ENCODE measurements at places on chromosomes 16 and 17.

- DNase-seq, result no peak
These were observed 1.6 kb upstream of the DHRS11 start for GRCh38 chr17:36590082-36590481.

GRCh38 chr16:12171206-12171605, 194.7 kb downstream of the SNX29 start:
- no peak for DNase-seq

- no peak for DNase-seq
These were observed 14.1 kb upstream of the NLRP1 start for GRCh38 chr17:5598457-5598856.

DNA sequence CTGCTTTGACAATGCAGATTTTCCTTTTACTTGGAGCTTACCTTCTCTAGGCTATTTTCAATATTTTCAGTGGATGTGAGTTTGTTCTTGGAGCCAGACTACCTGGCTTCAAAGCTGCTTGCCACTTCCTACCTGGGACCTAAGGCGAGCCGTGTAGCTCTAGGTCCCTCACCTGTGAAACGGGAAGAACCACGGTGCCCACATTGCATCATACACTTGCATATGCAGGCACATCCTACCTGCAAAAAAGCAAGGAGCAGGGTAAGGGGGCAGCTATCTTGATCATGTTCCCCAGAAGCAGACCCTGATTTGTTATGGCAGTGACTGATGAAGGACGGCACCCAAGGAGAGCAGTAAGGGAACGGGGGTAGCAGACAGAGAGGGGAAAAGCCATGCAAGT, 27.0 kb upstream of the MPRIP start:
- no peak for DNase-seq

GRCh38 chr17:17044846-17045561, 2.7 kb downstream of the MPRIP start:
- DNase-seq, result no peak

DNA sequence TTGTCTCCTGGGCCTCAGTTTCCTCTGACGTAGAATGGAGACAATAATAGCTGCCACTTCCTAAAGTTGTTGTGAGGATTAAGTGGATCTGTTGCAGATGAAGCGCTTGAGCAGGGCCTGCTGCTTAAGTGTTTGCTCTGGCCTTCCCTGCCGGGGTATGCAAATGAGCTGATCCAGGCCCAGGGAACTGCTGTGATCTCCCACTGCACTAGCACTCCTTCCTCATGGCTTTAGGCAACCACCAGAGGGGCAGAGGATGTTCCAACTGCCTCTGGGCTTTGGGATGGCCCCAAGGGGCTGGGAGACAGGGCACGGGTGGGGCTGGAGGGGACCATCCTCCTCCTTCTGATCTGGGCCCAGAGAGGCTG, 6.2 kb downstream of the SBK1 start:
- DNase-seq, result no peak

DNA sequence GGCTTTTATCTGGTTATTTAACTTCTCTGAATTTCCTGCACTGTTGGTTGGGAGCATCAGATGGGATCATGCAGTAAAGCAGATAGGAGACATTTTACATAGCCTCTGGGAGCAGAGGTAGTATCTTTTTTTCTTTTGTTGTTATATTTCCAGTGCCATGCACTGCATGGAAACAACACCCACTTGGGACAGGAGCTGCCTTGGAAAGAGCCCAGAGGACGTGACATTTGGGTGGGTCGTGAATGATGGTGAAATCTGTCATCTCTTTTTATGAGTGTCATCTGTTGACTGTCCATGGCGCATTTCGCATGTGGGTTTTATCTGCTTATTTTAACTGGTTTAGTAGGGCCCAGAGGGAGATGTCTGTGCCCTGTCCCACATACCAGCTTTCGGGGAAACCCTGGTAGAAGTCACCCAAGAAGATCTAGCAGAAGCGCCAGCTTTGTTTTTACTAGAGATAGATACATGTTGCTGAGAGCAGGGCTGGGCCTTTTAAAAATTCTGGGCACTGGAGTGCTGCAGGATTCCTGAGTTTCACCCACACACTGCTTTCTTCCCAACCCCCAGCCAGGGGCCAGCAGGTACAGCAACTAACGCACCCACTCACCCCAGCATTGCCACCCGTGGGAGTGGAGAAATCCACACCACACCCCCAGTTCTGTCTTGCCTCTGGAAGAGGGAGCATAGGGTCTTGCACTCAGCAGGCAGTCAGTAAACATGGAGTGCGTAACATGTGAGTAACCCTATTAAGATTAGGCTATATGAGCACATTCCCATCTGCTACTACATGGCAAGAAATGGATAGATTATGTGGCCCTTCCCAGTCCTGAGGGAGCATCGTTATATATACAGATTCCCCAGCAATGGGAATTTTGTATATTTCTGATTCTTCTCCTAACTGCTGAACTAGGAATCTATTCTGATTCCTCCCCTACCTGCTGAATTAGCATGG, 8.4 kb upstream of the TERF2 start:
- DNase-seq, result no peak

All from NCI-H1436 treated with DMSO at 0.1 percent for 48 hours (cell line).